ENCODE measurements at places on chromosomes 6 and 20.

GRCh38 chr6:3287308-3287707 is 28.6 kb downstream of the PSMG4 start:
- DNase-seq = no peak

DNA sequence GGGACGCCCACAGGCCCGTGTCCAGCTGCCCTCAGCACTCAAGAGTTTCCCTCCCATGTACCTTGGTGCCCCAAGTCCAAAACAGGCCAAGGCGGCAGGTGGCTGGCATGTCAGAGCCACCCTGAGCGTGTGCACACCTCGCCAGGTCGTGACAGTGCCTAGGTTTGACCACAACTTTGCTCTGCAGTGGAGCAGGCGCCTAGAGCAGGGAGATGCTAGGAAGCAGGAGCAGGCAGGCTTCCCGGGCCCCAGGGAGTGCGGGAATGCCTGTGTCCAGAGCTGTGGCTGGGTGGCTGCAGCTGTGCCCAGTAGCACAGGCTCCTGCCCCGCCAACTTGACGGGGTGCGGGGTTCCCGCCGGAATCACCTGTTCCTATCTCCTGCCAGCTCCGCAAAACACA is 380.8 kb upstream of the IMPG1 start:
- no peak for DNase-seq

DNA sequence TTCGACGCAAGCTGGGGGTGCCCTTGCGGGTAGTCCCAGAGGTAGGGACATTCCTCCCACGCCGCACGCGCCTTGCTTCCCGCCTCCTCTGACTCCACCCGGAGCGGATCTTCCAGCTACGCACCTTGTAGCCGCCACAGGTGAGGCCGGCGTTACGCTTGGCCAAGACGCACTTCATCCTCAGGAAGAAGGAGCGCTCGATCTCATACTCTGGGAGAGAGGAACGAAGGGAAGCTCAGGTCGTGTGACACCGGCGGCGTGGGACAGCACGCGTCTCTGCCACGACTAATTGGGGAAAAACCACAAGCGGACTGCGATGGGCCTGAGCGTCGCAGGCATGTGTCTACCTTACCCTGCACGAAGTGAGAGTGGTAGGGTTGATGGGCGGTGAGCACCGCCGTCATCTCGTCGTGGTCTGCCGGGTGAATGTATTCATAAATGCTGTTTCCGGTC is 15.5 kb downstream of the SIM1 start:
- no peak for DNase-seq

- DNase-seq = no peak
Measured at GRCh38 chr6:158963020-158963808, 36.8 kb downstream of the RSPH3 start.

GRCh38 chr6:131431718-131432117 is 141.3 kb upstream of the ARG1 start:
- no peak for DNase-seq

DNA sequence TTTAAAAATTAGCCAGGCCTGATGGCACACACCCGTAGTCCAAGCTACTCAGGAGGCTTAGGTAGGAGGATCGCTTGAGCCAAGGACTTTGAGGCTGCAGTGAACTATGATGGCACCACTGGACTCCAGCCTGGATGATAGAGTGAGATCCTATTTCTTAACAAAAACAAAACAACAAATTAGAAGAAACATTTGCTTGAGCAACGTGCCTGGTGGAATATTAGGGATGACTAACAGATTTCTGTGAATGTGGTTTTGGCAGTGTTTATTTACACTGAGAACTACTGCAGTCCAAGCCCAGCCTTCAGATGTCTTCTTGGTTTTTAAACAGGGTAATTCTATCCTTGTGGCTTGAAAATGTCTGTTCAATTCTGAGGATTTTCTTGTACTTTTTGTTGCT is 9.2 kb downstream of the PPP1R3G start:
- no peak for DNase-seq

DNA sequence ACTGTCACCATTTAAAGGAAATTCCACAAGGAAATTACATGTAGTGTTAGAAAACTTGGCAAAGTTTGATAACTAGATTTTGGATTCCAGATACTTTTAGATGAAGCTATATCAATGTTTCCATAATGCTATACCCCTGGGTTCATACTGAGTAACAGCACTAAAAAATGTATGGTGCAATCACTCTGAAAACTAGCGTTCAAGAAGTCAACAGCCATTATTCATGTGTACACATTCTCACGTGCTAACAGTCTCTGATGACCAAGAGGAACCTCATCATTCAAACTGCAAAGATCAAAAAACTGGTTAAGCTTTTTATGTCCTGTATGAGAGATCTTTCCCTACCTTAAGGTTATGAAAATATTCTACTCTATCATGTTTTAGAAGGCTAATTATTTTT is 197.6 kb downstream of the GMDS start:
- DNase-seq = no peak

- DNase-seq = peak; percentile 47
Measured at GRCh38 chr6:23659125-23659524, 466.9 kb upstream of the NRSN1 start.

DNA sequence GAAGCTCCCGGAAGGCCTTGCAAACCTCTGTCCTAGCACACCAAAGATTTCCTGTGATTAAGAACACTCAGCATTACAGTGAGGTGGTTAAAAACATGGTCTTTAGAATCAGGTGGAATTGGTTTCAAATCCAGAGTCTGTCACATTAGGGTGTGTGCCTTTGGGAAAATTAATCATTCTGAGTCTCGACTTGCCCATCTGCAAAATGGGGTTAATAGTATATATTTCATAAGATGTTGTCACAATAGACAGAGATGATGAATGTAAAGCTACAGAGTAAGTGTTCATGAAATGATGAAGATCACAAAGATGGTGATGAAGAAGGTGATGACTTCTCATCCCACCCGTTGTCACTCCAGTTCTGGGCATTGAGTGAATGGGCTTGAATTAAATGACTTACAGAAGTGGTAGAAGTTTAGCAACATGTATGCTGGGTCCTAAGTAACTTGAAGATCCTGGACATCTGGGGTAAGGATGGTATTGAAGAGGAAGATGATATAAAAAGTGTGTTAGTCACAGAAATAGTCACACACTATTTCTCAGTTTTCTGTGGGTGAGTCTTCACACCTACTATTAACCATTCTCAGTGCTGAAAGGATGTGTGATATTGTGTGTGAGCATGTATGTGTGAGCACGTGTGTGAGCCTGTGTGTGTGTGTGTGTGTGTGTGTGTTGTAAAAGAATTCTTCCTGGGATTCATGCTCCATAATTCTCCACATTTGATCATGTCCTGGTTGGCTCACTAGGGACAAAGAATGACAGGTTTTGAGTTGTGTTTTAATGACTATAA is 28.0 kb upstream of the NEDD9 start:
- DNase-seq = no peak

DNA sequence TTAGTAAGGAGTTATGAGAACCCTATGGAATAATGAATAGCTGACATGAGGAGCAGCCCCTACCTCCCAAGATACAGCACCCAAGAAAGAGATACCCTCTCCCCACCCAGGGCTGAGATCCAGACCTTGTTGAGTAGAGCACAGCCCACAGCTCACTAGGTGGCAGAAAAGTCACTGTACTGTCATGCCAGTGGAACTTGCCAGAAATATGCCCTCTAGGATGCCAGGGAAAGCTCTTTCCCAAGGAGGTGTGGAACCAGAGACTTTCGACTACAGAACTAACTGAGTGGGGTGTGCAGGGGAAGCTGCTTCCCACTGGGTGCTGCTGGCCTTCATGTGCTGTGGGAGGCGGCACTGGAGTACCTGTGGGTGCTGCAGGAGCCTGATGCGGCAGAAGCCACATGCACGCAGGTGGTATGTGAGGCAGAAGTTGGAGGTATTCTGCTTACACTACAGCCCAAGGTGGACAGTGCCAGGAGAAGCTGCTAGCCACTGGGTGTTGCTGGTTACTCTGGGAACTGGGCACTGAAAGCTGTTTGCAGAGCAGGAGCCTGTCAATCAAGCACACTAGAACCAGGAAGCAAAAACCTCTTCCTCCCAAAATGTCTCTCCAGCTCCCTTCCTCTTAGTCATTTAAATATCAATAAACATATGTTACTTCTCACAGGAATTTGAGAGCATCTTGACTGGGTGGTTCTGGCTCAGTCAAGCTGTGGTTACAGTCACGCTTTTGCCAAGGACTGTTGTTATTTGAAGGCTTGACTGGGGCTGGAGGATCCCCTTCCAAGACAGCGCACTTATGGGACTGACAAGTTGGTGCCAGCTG is 17.8 kb downstream of the ARMC12 start:
- no peak for DNase-seq

Measured in NCI-H526 (cell line).